ENCODE measurements at places on chromosomes 11 and 22.

- no peak for DNase-seq
Observed at GRCh38 chr11:133984828-133985227, 28.1 kb upstream of the IGSF9B start.

DNA sequence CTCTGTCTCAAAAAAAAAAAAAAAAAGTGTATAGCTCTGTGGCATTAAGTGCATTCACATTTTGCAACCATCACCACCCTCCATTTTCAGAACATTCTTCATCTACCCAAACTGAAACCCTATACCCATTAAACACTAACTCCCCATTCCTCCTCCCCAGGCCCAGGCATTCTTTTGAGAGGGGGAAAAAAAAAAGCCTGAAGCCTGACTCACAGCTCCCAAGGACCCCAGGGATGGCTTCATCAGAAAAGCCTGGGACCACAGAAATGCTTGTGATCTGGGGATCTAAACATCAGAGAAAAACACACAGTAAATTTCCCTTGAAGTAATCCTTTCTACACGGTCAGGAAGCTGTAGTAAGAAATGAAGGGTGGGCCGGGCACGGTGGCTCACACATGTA is 10.7 kb upstream of the GTSE1 start:
- no peak for DNase-seq

DNA sequence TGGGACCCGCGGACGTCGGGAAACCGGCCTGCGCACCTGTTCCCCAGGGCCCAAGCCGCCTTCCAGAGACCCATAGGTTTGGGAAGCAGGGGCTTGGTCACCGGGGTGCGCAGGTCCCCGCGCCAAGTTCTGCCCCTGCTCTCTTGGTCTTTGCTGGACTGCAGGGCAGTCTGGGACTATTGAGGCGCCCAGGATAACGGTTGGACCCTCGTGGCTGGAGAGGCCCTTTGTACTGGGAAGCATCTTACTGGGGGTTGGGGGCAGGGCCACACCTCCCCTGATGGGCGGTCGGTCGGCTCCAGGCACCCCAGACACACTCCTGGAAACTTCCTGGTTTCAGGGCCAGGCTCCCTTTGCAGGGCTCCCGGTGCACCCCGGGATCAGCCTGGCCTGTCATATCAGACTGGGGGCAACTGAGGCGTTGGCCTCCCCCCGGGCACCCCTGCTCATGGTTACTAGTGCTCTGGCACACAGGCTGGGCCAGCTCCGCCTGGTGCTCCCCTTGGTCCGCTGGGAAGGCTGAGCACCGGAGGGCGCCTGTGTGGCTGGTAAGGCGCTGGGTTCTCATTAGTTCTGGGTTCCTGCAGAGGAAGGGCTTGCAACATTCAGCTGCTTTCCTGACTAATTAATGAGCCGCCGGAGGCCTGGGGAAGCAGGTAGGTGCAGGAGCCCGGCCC is 1250.5 kb downstream of the BRD1 start:
- no peak for DNase-seq

GRCh38 chr11:68425866-68426380 is 34.6 kb upstream of the PPP6R3 start:
- no peak for DNase-seq

- DNase-seq = no peak
Observed at GRCh38 chr11:59791639-59792038, 18.9 kb downstream of the MRPL16 start.

- DNase-seq = no peak
Observed at GRCh38 chr22:27348634-27349033, 452.9 kb downstream of the MN1 start.

GRCh38 chr11:104152941-104153505 is 10.9 kb downstream of the PDGFD start:
- DNase-seq = no peak

DNA sequence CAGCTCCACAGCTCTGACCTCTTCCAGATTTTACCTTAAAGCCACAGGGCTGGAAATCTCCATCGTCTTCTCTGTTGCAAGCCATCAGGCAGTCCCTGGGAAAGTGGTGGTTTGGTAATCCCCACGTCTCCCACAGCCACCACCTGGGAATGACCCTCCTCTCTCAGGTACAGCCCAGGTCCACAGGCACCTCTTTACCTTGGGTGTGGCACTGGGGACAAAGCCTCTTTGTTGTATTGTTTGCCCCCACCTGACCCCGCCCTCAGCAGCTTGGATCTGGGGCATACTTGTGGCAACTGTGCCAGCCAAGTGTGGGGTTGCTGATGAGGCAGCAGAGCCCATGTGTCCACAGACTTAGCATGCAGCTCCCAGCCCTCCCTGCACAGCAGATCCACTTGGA is 77.6 kb downstream of the LRRC32 start:
- DNase-seq = no peak

GRCh38 chr22:24744638-24745037 is 29.9 kb downstream of the PIWIL3 start:
- no peak for DNase-seq

- no peak for DNase-seq
Observed at GRCh38 chr11:40393511-40393910, 1065.9 kb downstream of the LRRC4C start.

DNA sequence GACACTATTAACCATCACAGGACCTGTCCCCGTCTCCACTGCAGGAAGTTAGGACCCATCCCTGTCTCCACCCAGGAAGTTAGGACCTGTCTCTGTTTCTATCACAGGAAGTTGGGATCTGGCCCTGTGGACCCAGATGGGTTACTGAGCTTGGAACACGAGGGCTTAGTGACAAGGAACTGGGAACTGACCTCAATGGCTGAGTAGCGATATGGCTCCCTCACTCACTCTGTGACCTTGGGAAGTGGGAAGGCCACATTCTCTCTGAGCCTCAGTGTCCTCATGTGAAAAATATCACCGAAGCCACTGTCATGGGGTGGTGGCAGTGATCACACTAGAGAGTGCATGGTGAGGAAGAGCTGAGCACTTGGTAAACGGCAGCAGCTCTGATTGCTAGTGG is 59.4 kb downstream of the FBLN1 start:
- DNase-seq = no peak

- no peak for DNase-seq
Observed at GRCh38 chr11:1500466-1501420, 14.2 kb upstream of the MOB2 start.

- no peak for DNase-seq
Observed at GRCh38 chr22:20227363-20227762, 40.8 kb downstream of the RTN4R start.

DNA sequence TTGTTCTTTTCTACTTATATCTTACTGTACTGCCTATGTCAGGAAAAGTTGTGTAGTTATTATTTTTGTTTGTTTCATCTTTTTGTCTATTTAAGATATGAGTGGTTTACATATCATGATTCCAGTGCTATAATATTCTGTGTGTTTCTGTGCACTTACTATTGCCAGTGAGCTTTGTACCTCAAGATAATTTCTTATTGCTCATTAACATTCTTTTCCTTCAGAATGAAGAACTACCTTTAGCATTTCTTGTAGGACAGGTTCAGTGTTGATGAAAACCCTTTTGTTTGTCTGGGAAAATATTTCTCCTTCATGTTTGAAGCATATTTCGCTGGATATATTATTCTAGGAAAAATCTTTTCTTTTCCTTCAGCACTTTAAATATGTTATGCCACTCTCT is 452.7 kb upstream of the FAT3 start:
- no peak for DNase-seq

GRCh38 chr11:22044126-22044525 is 148.8 kb upstream of the ANO5 start:
- no peak for DNase-seq

DNA sequence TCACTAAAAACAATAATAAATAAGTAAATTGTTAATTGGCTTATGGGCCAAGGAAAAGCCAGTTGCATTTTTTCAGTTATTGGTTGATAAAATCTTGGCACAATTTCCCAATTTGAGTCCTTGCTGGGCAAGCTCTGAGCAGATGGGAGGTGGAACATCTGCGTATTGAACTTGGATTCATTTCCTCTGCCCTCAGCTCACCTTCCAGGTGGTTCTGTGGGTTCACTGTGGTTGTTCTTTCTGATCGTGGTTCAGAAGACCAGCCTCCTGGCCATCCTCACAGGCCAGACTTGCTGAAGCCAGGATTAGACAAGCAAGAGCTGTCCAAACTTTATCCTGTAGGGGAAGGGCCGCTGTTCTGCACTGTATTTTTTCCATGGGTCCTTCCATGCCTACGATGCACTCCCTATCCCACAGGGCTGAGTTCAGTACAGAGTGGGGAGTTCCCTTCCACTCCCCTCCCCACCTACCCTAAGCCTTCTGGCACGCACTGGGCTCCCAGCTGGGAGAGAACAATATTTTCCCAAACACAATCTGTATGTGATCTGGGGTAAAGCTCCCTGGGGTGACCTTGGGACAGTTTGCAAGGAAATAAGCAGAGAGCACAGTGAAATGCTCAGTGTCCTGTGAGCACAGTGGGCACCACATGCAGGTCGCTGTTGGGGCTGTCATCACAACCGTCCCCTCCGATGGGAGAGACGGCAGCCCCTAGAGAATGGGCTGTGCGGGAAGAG is 43.5 kb upstream of the TP53I11 start:
- no peak for DNase-seq

DNA sequence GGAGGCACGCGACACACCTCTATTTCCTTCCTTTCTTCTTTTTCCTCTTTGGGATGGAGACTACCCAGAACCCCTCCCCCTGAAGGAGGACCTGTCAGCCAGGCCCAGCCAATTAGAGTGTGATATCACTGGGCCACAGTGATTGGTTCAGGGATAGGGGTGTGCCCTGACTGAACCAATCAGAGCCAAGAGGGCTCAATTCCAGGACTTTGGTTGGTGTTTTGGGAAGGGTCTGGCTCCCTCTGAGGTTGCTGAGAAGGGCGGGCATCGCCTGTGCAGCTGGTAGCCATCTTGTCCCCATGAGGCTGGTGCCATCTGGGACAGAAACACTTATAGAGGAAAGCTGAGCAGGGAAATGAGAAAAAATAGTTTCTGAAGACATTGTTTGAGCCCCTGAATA is 71.4 kb downstream of the CHST1 start:
- DNase-seq = no peak

GRCh38 chr11:46057489-46057888 is 63.8 kb downstream of the PHF21A start:
- no peak for DNase-seq

- peak; percentile 15 for DNase-seq
Observed at GRCh38 chr11:12110714-12111548, 541 bp downstream of the MICAL2 start.

- DNase-seq = no peak
Observed at GRCh38 chr11:117378976-117379865, 51.6 kb downstream of the CEP164 start.

GRCh38 chr11:124238512-124238911 is 2.4 kb upstream of the OR8G1 start:
- no peak for DNase-seq

GRCh38 chr11:76237914-76238313 is 31.6 kb upstream of the WNT11 start:
- no peak for DNase-seq

DNA sequence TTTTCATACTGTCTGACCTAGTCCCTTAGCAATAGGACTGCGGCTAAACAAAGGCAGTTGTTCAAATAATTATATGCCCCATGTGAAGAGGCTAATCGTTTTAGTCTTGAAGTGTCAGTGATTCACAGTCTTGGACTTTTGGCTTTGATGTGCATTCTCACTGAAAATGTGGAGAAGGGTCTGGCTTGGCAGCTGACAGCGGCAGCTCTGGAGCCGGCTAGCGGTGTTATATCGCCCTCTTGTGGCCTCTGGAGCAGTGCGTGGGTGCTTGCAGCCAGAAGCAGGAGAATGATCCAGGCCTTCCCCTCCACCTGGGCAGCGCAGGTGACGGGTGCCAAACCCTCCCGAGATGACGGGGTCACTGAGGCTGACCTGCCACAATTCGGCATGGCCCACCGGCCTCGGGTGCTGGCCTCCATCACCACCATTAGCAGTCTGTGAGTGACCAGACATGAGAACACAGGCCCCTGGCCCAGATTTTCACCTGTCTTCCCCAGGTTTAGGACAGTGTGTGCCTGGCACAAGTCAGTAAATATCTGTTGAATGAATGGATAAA is 90.3 kb upstream of the PITPNB start:
- DNase-seq = peak; percentile 75

- DNase-seq = no peak
Observed at GRCh38 chr11:825366-826226, 2.1 kb upstream of the CRACR2B start.

GRCh38 chr11:69049490-69049867 is 747 bp downstream of the TPCN2 start:
- peak; percentile 9 for DNase-seq

DNA sequence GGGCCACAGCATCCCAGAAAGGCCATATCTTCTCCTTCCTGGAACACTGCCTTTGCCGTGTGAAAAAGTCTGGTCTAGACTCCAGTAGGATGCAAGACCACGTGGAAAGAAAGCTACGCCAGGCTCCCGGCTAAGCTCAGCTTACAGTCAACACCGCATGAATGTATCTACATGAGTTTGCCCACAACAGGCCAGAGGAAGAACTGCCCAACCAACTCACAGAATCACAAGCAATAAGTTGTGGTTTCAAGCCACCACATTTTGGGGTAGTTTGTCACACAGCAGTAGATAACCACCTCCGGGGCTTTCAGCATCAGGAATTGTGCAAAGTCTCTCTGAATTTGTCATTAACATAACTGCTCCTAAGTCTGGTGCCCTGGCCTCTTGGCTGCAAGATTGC is 27.3 kb downstream of the HSPA8 start:
- no peak for DNase-seq

DNA sequence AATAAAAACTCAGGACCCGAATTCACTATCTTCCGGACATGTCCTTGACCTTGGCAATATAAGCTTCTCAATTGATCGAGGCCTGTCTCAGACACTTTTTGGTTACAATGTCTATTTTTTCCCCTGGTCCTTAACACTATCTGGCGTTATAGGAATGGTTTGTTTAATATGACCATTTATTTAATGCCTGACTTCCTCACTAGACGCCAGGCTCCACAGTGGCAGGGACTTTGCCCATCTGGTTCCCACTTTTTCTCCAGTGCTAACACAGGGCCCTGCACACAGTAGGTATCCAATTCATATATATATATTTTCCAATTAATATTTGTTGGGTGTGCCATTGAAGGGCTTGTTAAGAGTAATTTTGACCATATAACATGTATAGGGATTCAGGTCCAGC is 7.9 kb upstream of the CBX6 start:
- no peak for DNase-seq

- no peak for DNase-seq
Observed at GRCh38 chr11:77107950-77108349, 5.3 kb downstream of the OMP start.

DNA sequence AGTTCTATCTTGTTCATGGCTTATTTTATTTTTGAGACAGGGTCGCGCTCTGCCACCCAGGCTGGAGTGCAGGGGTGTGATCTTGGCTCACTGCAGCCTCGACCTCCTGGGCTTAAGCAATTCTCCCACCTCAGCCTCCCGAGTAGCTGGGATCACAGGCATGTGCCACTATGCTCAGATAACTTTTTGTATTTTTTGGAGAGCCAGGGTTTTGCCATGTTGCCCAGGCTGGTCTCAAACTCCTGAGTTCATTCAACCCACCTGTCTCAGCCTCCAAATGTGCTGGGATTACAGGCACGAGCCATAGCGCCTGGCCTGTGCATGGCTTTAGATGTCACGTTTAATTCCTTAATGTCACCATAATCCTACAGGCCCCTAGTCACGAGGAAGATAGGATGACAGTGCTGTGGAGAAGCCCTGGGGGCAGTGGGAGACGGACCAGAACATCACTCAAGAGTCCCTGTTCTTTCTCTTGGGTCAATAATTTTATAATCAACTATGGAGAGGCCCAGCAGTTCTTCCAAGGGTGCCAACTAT is 99.5 kb downstream of the RDX start:
- DNase-seq = no peak

- no peak for DNase-seq
Observed at GRCh38 chr22:22366537-22366936, 122.0 kb downstream of the VPREB1 start.

- DNase-seq = no peak
Observed at GRCh38 chr11:9210224-9210921, 54.8 kb downstream of the DENND5A start.
